ENCODE measurements at places on chromosomes 11 and 22. TPM values are rescaled to one million over a fixed set of nuclear protein-coding genes. Genes with fewer than 3 reads are reported as not detected.

Gene C11orf91
- total RNA-seq, result 2.0 TPM

Gene PPP6R3
- 86.6 TPM for total RNA-seq

Gene OR5AS1
- not detected for total RNA-seq

Gene LARGE2
- total RNA-seq, result not detected

Gene SCGB1C1
- total RNA-seq, result not detected

Gene CD81
- 733 TPM for total RNA-seq

Gene CCDC81
- 2.8 TPM for total RNA-seq
